ENCODE measurements at places on chromosomes 4 and X.

DNA sequence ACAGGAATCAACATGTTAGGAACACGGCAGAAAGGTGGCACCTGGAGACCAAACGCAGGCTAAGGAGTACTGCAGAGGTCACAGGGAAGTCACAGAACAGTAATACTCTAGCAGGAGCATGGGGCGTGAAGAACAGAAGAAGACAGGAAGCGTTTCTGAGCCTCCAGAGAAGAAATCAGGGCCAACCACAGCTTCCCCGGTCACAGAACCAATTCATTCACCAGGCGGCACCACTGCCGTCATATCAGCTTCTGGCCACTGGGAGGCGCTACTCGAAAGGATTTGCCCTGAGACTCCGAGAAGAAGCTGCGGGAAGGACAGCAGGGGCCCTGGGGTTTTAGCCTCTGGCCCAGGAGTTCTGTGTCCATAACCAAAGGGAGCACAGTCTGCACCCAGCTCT is 78.0 kb upstream of the DRD5 start:
- peak; percentile 76 for DNase-seq

DNA sequence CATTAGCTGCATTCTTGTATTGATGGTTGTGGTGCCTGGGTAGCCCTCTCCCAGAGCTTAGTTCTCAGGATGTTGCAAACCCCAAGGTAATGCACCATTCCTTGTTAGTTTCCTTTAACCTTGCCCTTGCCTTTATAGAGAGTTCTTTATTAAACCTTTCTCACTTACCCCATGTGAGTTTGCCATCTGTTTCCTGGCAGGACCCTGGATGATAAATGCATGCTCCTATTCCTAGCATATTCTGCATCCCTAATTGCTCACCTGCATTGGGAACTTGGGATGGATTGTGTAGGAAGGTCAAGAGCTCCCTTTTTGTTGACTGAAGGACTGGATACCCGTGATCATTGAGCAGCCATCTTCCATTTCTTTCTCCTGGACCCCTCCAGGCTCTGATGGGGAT is 59.9 kb upstream of the AP1S2 start:
- DNase-seq = no peak

GRCh38 chr4:133131829-133132460 is 17.1 kb upstream of the PCDH10 start:
- DNase-seq = no peak

DNA sequence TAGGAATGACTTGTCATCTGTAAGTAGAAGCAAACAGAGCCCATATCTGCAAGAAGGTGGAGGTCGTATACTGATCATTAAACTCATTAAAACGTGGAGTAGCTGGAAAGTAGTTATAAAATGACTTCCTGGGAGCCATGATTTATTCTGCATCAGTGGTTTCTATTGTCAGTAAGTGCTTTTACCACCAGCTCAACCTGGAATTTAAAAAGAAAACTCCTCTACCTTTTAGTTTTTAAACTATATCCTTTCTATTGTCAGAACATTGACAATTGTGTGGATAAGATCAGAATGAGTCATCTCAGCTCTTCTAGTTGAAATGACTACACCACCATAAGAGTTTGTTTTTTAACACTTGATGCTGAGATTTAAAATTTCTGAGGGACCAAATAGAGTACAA is 651.2 kb upstream of the GALNT7 start:
- no peak for DNase-seq

DNA sequence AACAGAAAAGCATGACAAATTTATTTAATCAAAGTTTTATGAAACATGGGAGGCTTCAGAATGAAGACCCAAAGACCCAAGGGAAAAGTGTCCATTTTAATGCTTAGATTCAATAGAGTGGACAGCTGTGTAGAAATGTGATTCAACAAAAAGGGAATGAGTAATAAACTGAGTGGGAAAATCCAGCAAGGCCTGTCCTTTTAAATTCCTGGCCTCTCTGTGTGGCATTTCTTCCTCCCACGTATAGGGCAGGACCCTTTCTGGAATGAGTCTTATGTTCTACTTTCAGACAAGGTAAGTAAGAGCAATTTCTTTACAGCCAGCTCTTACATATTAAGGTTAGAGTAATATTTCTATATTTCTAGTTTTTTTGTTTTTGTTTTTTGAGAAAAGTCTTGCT is 14.5 kb downstream of the AASDH start:
- DNase-seq = no peak

DNA sequence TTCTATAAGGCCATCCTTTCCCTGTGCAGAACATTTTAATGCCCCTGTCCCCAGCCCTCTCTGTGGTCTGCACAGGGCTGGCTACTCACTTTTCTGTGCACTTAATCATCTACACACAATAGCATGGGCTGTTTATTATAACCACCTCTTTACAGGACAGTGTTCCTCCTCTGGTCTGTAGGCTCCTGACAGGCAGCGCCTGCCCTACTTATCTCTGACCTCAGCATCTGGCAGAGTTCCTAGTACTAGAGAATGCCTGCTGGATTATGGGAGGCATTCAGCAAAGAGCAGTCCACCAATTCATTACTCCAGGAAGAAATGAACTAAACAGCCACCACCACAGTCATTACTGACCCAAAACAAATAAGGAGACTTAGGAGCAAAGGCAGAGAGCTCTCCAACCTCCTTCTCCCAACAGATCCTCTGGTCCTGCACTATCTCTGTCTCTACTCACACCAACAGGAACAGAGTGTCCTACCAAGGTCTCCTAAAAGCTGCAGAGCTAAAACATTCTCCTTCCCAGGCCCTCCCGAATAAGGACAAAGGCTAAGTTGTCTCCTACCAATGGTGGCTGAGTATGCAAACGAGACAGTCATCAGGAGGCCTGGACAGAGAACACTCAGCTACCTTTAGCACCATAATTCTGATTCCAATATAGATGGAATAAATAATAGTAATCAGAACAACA is 279.2 kb downstream of the QDPR start:
- no peak for DNase-seq

DNA sequence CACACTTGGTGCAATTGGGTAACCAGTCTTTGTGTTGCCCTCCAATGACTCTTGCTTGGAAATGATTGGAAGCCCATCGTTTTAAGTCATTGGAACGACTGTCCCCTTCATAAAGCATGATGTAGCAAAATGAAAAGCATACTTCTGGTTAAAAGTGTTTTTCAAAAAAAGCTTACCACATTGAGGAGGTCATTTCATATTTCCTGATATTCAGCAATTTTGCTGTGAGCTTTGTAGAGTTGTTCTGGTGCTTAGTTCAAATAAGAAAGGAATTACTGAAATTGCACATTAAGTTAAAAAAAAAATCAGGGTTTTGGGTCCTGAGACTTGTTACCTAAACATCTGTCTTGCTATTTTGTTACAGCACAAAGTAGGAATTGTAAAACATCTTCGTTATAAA is 51.8 kb downstream of the TBL1X start:
- no peak for DNase-seq

- DNase-seq = no peak
Observed at GRCh38 chr4:76644831-76645485, 209.9 kb downstream of the SHROOM3 start.

DNA sequence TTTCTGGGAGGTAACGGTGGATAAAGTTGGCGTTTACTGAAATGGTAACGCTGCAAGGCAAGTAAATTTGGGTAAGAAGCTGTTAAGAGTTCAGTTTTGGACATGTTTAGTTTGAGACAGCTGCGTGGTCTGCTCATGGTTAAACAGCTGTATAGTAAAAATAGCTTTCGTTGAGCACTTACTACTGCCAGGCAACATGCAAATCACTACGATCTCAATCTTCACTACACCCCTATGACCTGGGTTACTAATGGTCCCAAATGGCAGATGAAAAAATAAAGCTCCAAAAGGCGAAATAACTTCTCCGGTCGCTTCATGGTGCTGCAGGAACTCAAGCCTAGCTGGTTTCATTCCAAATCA is 22.2 kb downstream of the FABP2 start:
- DNase-seq = peak; percentile 1

DNA sequence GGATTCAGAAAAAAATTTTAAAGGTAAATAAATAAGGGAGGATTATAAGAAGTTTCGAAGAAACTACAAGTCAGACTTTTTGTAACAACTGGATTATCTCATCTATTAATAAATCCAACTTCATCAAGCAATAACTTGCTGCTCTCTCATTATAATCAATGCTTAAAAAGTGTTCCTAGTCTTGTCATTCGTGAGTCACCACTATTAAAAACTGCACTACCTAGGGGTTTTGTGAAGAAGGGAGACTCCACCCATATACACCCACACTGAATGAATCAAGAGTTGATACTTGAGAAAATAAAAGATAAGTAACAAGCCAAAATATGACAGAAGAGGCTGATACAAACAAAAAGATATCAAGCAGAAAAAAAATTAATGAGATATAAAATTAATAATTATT is 360.5 kb downstream of the ZNF674 start:
- no peak for DNase-seq

DNA sequence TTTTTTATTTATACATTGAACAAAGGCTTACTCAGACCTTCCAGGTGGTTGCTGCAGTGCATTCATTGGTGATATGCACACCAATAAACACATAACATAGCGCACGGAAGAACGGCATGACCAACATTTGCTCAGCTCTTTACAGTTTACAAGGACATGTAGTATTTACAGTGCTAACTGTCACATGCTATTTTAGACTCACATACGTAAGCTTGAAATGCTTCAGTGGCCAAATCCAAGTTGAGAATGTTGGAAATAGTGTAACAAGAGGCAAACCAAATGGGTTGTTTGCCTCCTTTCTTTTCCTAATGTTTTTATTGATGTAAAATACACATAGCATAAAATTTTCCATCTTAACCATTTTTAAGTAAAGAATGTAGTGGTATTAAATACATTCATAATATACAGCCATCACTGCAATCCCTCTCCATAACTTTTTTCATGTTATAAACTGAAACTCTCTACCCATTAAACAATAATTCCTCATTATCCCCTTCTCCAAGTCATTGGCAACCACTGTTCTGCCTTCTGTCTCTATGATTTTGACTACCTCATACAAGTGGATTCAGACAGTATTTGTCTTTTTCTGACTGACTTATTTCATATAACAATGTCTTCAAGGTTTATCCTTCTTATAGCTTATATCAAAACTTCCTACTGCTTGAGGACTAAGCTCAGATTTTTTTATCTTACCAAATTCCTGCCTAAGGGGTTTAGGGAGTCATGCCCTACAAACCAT is 1722.9 kb upstream of the AGA start:
- no peak for DNase-seq

GRCh38 chr4:186079694-186080093 is 10.7 kb downstream of the TLR3 start:
- no peak for DNase-seq

- DNase-seq = no peak
Observed at GRCh38 chrX:66677430-66677829, 38.6 kb upstream of the EDA2R start.

DNA sequence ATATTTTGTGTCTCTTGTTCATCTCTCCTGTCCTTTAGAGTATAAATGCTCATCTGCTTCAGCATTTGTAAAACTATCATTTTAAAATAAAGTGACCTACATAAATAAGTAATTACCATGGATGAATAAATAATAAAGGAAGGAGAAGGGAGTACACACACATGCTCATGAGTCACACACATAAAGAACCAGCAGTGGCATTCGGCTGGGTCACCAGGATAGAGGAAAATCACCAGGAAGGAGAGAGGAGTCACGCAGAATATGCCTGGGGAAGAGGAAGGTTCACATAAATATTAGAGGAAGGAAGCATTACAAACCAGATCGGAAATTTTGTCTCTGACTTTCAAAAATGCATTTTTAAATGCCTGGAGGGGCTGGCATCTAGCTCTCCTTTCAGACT is 38.5 kb upstream of the MED14 start:
- DNase-seq = no peak

Measured in stimulated activated CD4-positive, alpha-beta T cell treated with anti-CD3 and anti-CD28 coated beads, Interleukin-15, amount 100 ng/mL, for 24 hours (primary cell).